ENCODE measurements at places on chromosomes 6 and 20. TPM values are rescaled to one million over a fixed set of nuclear protein-coding genes. Genes with fewer than 3 reads are reported as not detected.

- no peak for DNase-seq
Observed at GRCh38 chr20:34954904-34955230, 739 bp downstream of the GSS start.

GRCh38 chr6:19830171-19830570 lies 7.0 kb upstream of the ID4 start:
- no peak for DNase-seq

- no peak for DNase-seq
Observed at GRCh38 chr6:38713812-38714211, 1.3 kb upstream of the DNAH8 start.

- DNase-seq = no peak
Observed at GRCh38 chr6:10384610-10385523, 30.0 kb downstream of the TFAP2A start.

DNA sequence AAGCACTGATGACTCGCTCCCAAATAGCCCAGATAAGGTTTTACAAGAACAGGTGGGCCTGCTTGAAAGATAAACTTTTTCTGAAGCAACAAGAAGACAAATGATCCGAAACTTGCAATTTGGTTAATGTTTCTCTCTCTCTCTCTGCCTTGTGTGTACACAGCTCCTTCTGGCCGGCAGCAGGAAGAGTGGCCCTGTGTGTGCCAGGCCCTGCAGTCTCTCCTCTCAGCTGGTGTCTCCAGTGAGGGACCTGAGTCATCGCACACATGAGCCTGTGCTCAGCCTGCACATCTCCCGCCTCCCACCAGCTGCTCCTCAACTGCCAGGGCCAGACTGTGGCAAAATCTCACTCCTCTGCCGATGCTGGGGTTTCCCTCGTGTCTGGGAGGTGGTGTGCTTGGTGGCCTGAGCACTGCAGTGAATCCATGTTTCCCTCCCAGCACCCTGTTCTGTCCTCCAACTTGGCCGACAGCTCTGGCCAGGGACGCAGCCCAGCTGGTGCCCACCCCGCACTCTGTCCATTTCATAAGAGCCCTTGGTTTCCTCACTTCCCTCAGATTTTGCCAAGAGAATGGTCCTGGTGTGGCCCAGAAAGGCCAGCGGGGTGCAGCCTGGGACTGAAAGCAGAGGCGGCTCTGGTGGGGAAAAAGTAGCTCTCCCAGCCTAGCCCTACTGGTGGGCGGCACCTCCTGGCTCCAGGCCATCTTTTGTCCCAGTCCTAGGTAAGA lies 49.4 kb downstream of the ERMARD start:
- DNase-seq = no peak

DNA sequence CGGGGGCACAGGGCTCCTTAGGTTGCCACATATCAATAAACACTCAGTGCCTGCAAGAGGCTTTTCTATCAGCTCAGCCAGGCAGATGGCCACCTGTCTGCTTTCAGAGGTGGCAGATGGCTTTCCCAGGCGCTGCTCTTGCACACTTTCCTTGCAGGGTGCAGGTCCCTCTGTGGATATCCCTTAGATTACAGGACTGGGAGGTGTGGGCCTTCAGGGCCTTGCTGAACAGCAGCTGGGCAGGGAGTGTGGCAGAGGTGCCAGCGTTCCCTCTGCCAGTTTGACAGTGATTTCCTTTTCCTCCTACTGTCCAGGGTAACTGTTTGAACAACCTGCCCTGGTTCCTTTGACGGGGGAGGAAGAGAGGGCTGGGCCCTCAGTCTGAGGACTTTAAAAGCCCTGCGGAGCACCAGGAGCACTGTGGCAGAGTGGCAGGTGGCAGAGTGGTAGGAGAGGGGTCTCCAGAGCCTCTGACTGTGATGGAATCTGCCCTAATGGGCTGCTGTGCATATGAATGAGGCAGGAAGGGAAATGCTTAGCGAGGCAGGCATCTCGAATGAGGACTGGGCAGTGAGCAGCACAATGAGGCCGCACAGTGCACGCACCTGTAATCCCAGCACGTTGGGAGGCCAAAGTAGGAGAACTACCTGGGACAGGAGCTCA lies 34.2 kb downstream of the ABHD12 start:
- no peak for DNase-seq

DNA sequence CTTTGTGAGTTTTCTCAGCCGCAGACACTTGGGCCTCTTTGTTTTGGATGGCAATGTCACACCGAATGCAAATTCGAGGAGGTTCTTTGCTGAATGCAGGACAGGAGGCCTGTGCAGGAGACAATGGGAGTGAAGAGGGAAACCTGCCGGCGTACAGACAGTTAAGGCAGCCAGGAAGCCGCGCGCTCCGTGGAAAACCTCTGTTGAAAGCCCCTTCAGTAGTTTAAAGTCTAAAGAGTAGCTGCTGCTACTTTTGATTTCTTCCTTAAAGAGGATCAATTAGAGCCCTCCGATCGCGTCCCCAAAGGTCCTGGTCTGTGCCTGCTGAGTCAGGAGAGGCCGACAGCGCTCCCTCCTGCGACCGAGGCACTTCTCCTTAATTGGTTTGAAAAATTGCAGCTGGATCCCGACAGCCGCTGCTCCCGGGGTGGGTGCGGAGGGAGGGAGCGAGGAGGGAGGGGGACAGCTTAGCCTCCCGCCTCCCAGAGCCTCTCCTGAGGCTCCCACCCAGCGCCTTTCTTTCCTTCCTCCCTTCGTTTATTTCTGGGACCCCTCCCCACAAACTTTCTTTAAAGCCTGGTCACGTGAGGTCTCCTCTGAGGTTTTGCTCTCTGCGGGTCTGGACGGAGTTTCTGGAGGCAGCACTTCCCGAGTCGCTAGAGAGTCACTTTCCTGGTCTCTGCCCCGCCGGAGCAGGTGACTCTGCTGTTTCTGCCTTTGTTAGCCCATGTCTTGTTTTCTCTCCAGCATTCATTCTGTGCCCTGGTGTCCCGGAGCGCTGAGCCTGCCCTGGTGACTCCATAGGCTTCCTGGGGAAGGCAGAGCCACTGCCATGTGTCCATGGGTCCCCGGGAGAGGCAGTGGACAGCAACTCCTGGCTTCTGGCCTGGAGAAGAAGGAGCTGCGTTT lies 22.3 kb upstream of the RPP40 start:
- DNase-seq = peak; percentile 71

CALHM5 gene
- 8.6 TPM for total RNA-seq

SLC29A1 gene
- 16.3 TPM for total RNA-seq

FRMD1 gene
- total RNA-seq = 0.21 TPM

GGTLC1 gene
- total RNA-seq = not detected
